Endothelial cell (in vitro differentiated cells): ENCODE measurements at places on chromosomes 2 and 18. TPM values are rescaled to one million over a fixed set of nuclear protein-coding genes. Genes with fewer than 3 reads are reported as not detected.

DNA sequence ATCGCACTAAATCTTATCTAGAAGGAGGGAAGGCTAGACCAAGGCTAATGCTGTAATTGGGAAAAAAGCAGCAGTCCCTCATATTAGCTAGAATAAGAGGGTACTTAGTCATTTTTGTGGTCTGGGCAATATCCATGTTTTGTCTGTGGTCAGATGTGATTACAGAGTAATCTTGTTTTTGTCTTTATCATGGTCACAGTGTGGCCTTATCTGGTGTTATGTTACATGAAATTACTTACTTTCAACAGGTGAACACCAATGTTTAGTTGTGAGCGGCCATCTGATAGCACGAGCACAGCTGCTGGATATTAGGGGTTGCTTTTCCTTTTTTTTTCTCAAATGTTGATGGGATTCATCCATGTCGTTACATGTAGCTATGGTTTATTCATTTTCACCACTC, 23.7 kb upstream of the PLEKHM3 start:
- no peak for DNase-seq

DNA sequence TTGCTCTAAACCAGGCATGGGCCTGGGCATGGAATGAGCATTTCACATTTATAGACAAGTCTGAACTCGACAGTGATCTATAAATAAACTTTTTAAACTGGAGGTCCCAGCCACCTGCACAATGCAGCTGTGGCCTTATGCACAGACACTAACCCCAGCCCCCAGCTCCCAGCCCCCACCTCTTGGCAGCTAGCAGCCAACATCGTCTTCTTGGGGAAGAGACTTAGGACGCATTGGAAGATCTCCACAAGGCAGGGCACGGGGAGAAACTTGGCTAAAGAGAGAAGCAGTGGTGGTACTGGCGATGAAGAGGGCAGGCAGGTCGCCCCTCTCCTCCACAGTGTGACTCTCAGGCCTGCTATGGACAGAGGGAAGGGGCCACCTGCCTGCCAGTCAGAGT, 213.2 kb downstream of the ANAPC1 start:
- no peak for DNase-seq

- DNase-seq = no peak
Measured at GRCh38 chr2:176157499-176158185, 535 bp downstream of the HOXD3 start.

DNA sequence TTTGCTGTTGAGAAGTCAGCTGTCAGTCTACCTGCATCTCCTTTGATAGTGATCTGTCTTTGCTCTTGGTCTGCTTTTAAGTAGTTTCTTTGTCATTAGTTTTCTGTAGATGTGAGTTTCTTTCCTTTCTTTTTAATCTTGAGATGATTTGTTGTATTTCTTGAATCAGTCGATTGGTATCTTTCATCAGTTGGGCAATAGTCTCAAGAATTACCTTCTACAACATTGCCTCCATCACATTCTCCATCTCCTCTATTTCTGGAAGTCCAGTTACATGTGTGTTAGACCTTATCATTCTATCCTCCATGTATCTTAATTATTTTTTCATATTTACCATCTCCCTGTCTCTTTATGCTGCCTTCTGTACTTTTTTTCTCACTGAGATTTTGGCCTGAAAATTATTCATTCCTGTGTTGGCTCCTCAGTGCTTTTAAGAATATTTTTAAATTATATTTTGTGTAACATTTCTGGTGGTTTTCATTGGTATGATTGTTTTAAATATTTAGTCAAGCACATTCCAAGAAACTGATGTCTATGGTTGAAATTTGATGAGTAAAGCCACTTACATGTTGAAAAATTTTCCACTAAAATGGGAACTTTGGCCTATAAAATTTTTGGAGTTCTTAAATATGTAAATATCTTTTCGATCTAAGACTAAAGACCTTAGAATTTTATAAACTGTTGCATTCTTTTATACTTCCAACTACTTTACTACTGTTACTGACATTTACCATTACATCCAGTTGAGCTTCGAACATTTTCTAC, 239.5 kb upstream of the MGAT5 start:
- no peak for DNase-seq

GRCh38 chr2:238938401-238939055, 90.6 kb downstream of the TWIST2 start:
- peak; percentile 1 for DNase-seq

DLGAP1 gene
- 1.8 TPM for total RNA-seq

CYP27A1 gene
- 9.0 TPM for total RNA-seq
